Hair follicle dermal papilla cell (primary cell): ENCODE measurements at places on chromosomes 12 and 14. TPM values are rescaled to one million over a fixed set of nuclear protein-coding genes. Genes with fewer than 3 reads are reported as not detected.

The KCNH3 gene
- total RNA-seq: 0.16 TPM in 1 of 2 replicates, not detected in the other

The RNF31 gene
- 53.4 and 53.8 TPM in 2 replicates for total RNA-seq

The POLE gene
- total RNA-seq: 14.8 and 16.9 TPM in 2 replicates

The IL23A gene
- not detected in 2 replicates for total RNA-seq

The MIP gene
- total RNA-seq: 0.32 TPM in 1 of 2 replicates, not detected in the other

The IFNG-AS1 gene
- not detected in 2 replicates for total RNA-seq

The WASHC3 gene
- 69.9 and 93.9 TPM in 2 replicates for total RNA-seq

The ZNF384 gene
- 27.1 and 30.8 TPM in 2 replicates for total RNA-seq

The PTPRQ gene
- total RNA-seq: 2.2 and 5.7 TPM in 2 replicates

The IFT81 gene
- 19.8 and 24.8 TPM in 2 replicates for total RNA-seq

The IAPP gene
- total RNA-seq: not detected in 2 replicates

The PLCZ1 gene
- total RNA-seq: not detected in 2 replicates

The RIMBP2 gene
- under 0.01 and 0.16 TPM in 2 replicates for total RNA-seq

The VRTN gene
- not detected in 2 replicates for total RNA-seq

The KCNMB4 gene
- total RNA-seq: 2.6 and 2.8 TPM in 2 replicates

The HNF1A gene
- total RNA-seq: not detected in 2 replicates

The TPPP2 gene
- not detected in 2 replicates for total RNA-seq

The ETFRF1 gene
- total RNA-seq: 12.0 and 17.2 TPM in 2 replicates

The RNASE9 gene
- not detected in 2 replicates for total RNA-seq

The ACTR10 gene
- total RNA-seq: 52.6 and 66.5 TPM in 2 replicates

The TMPRSS12 gene
- not detected in 2 replicates for total RNA-seq

The C1R gene
- total RNA-seq: 363 and 481 TPM in 2 replicates

The ADAM21 gene
- under 0.01 TPM in 1 of 2 replicates, not detected in the other for total RNA-seq
